Activated CD8-positive, alpha-beta memory T cell treated with anti-CD3 and anti-CD28 coated beads for 4 hours (primary cell): ENCODE measurements at places on chromosomes 12 and 14.

DNA sequence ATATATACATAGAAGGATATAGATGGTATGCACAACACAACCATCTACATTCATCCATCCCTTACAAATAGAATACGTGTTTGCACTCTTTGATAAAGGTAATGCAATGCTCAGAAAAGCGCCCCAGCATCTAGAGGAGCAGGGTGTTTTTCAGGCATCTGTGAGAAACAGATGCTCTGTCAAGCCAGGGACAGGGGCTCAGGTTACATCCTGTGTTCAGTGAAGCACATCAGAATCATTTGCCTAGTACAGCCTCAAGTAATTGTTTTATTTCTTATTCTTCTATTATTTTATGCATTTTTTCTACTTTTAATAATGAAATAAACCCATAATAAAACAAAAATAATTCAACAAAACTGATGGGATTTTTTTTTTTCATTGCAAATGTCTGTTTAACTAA, 50.5 kb upstream of the HIF1A start:
- no peak for DNase-seq

DNA sequence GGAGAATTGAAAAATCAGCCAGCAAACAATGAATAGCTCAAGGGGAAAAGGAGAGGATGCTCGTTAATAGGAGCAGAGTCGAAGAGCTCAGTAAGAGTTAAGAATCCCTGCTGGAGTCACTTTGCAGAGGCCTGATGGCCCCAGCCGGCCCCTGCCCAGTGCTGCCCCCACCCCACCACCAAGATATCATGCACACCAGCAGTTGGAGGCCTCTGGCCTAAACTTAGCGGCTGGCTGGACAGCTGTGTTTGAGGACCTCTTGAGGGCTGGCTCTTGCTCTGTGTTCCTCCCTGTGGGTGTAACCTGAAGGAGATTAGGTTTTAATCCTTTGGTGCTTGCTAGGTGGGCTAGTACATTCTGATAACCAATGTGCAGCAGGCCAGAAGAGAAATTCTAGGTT, 142.0 kb downstream of the PLXNC1 start:
- DNase-seq = no peak

GRCh38 chr12:103677341-103677740, 90.3 kb downstream of the STAB2 start:
- no peak for DNase-seq

DNA sequence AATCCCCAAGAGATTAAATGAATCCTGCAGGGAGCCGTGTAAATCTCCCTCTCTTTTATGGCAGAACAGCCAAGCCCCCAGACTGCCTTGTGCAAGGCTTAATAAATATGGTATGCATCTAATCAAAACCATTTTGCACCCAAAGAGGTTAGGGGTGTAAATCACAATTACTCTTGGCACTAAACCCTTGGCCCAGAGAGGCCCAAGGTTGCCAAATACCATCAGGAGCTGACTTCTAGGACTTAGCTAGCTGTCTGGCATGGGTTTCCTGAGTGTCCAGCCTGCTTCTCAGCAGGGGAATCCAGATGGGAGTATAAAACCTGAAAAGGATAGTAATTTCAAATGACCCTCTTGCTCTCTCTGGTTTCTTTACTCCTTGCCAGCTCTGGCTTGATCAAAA, 610.4 kb downstream of the MED13L start:
- DNase-seq = no peak

DNA sequence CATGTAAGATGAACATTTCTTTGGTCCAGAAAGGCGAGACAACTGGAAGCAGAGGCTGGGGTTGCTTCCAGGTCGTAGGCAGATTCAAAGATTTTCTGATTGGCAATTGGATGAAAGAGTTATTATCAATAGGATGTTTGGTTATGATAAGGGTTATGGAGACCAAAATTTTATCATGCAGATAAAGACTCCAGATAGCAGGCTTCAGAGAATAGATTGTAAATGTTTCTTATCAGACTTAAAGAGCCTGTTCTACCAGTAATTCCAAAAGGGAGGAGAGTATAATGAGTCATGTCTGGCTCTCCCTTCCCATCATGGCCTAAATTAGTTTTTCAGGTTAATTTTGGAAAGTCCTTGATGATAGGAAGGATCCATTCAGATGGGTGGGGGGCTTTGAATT, 55.6 kb downstream of the C14orf39 start:
- DNase-seq = no peak
